ENCODE measurements at places on chromosomes 16 and 17.

DNA sequence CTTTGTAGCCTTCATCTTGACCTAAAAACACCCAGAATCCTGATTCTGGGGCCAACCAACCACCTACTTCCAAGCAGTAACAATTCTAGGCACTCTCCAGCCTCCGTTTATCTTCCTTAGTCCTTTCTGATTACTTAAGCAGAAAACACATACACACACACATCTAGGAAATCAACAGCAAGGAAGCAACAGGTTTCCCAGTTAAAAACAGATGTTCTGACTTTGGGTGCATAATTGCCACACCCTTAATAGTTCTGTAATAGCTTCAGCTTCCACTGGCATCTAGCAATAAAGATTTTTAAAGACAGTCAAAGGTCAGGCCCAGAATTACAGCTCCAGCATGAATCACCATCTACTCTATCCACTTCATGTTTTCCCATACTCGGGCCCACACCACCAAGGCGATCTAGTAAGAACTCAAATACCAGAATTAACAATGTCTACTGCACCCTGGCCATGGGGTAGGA lies 2.6 kb downstream of the ARHGAP17 start:
- DNase-seq: peak; percentile 86

GRCh38 chr16:77603656-77604055 lies 118.7 kb upstream of the NUDT7 start:
- DNase-seq: no peak

- no peak for DNase-seq
These were observed at the start of gene NOXO1 for GRCh38 chr16:1981398-1981836. Gene NOXO1 (minus strand): TSS chr16:1981469. CDS start chr16:1981179, 290 bp downstream.

GRCh38 chr16:67483731-67484525 lies 581 bp upstream of the AGRP start:
- DNase-seq: no peak

- no peak for DNase-seq
These were observed 276.6 kb downstream of the MRTFB start for GRCh38 chr16:14347706-14348105.

GRCh38 chr16:83472776-83473501 lies 334.8 kb upstream of the HSBP1 start:
- DNase-seq: no peak

- no peak for DNase-seq
These were observed 181.8 kb downstream of the C16orf95 start for GRCh38 chr16:87135246-87136030.

DNA sequence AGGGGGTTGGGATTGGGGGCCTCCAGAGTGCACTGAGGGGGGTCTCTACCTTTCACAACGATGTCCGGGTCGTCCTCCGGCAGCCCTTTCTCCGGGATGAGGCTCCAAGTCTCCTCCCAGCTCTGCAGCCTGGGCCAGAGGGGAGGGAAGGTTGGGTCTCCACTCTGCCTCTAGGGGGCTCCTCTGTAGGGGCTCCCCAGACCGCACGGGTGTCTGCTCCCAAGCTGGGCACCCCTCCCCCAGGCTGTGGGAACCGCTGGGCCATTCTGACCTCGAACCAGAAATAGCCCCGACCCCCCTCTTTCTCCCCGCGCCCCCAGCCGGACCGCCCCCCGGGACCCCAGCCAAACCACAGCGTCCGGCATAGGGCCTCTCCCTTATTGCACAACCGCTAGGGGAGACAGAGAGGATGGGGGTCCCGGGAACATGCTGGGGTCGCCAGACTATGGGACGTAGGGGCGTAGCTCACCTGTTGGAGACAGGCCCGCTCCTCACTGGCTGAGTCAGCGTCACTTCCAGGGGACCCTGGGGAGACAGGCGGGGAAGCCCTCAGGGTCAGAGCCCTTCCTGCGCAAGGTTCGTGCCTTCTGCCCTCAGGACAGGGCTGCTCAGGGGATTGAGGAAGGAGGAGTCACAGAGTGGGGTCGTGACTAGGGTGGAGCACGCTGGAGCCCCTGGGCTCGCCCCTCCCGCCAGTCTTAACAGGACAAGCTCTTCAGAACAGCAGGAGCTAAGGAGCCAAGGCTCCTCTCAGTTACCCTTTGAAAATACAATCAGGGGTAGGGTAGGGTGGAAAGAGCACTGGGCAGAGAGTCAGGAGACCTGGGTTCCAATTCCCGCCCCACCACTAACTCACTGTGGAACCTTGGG lies 2.7 kb downstream of the PLEKHH3 start:
- DNase-seq: no peak

- no peak for DNase-seq
These were observed 31.9 kb downstream of the LITAFD start for GRCh38 chr16:8914098-8914497.

DNA sequence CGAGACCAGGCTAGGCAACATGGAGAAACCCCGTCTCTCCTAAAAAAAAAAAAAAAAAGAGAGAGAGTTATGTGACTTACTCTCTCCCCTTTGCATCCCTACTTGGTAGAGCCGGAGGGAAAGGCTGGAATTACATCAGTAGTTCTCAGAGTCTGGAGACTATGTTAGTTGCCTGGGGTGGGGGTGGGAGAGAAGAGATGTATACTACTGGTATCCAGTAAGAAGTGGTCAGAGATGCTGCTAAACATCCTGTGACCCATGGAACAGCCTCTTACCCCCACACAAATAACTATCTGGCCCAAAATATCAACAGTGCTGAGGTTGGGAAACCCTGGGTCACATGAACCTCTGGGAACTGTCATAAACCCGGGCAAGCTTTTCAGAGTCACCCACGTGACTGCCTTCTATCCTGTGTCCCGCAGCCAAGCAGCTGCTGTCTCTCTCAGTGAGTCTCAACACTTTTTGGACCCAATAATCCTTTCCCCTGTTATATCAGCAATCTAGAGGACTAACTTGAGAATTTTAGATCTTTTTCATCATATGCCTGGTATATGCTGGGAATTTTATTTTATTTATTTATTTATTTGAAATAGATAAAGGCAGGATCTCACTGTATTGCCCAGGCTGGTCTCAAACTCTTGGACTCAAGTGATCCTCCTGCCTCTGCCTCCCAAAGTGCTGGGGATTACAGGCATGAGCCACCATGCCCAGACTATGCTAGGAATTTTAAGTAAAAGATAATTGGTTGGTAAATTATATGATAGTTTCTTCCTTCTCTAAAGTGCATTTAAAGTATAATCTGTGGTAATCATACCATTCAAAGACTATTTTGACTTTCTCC lies 8.7 kb downstream of the EIF1 start:
- DNase-seq: peak; percentile 90

- no peak for DNase-seq
These were observed 9.8 kb upstream of the MED9 start for GRCh38 chr17:17467016-17467415.

- DNase-seq: no peak
These were observed 309.4 kb downstream of the SEC14L1 start for GRCh38 chr17:77449908-77450741.

- DNase-seq: no peak
These were observed 1098.4 kb upstream of the EEF2KMT start for GRCh38 chr16:6195966-6196365.

DNA sequence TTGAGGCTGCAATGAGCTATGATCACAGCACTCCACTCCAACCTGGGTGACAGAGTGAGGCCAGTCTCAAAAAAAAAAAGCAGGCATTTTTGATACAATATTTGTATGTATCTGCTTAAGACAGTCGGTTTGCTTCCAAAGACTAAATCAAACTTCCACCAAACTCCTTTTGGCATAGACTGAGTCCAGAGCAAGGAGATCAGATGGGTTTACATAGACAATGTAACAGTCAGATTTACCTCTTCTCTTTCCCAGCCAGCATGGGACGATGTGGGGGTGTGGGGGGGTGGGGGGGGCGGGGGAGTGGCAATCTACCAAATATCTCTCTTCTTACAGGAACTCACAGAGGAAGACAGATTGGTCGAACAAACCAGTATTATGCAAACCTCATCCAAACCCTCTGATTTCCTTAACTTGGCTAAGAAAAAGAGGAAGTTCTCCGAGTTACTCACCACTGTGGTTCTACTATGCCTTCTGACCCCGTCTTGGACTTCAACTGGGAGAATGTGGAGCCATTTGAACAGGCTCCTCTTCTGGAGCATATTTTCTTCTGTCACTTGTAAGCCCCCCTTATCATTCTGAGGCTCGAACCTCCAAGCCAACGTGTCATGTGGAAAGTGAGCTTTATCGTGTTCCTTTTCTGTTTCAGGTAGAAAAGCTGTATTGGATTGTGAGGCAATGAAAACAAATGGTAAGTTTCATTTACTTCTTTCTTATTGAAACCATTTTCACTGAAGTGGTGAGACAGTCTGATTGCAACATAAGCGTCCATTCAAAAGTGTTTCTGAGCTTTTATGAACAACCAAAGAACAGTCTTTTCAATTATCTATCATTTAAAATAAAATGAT lies at the start of gene MILR1:
Gene MILR1, plus strand, starts transcription at position 451 of the 848 bp plus-strand sequence. Its CDS starts 54 bp downstream, at position 505.
- DNase-seq: peak; percentile 99

DNA sequence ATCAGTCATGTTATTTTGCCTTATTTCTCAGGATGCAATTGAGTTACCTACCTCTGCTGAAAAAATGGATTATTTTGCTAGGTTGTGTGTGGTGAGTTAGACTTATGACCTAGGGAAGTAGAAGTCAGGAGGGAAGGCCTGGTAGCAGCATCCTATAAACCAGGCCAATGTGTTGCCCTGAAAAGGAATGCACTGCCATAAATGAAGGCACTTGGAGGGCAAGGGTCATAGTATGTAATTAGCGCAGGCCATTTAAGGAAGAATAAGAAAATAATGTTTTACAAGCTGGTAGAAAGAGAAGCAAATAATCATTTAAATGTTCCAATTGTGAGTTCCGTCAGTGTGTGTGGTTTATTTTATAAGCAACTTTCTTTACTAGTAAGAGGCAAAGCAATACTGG lies 698.8 kb downstream of the KCNJ2 start:
- DNase-seq: no peak

- no peak for DNase-seq
These were observed 3.9 kb upstream of the GNG13 start for GRCh38 chr16:804193-805048.

- DNase-seq: no peak
These were observed 10.5 kb downstream of the GGA2 start for GRCh38 chr16:23499801-23500200.

GRCh38 chr16:48330841-48331192 lies 54.4 kb downstream of the SIAH1 start:
- DNase-seq: peak; percentile 62

DNA sequence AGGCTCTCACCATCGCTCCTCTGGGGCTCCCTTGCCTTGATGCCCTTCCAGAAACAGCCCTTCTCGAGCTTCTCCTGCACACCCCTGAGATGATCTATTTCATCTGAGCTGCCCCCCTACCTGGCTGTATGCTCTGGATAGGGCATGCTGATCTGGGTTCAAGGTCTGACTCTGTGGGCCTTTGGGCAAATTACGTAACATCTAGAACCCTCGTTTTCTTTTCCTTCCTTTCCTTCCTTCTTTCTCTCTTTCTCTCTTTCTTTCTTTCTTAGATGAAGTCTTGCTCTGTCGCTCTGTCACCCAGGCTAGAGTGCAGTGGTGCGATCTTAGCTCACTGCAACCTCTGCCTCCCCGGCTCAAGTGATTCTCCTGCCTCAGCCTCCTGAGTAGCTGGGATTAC lies 20.3 kb downstream of the TNS4 start:
- no peak for DNase-seq

DNA sequence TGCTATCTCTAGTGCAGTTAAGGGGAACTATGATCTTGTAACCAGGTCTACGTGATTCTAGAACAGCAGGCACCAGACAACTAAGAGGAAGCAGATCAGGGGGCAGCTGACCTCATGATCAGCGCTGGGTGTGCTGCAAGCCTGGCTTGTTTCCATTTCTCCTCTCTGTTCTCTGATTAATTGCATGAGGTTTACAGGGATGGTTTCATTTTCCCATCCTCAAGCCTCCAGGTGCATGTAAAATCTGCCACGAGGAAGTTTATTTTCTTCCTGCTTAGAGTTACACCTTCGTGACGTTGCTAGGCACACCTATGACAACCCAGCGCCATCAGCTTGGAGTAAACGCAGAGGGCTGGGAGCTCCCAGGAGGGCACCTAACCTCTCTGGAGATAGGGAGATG lies 4.3 kb upstream of the NUPR1 start:
- DNase-seq: peak; percentile 97

GRCh38 chr17:10920558-10921108 lies 82.7 kb upstream of the PIRT start:
- DNase-seq: no peak

GRCh38 chr17:81442791-81443190 lies 47.5 kb downstream of the BAHCC1 start:
- no peak for DNase-seq

DNA sequence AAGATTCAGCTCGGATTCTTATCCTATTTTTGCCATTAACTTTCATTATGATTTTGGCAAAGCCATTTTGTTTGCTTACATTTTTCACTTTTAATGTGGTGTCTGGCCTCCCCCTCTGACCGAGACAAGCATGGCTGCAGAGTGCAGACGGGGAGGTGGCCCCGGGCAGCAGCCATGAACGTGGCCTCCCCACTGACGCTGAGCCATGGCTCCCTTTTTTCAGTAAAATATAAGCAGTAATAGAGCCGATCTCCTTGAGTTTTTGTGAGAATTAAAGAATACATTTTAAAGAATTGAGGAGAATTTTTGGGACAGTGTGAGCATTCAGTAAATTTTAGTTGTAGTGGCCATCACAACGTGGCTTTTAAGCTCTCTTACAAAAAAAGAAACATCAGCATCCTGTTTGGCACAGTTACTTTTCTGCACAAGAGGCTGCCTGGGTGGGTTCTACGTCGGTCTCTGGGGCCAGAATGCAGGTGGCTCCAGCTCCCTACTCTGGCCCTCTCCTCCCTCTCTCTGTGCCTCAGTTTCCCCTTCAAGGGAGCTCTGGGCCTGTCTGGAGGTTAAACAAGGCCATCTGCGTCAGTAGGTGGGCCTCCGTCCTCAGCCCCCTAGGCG lies 68.8 kb upstream of the ZNF750 start:
- DNase-seq: no peak

GRCh38 chr17:32583053-32583452 lies 96.3 kb downstream of the CDK5R1 start:
- no peak for DNase-seq

DNA sequence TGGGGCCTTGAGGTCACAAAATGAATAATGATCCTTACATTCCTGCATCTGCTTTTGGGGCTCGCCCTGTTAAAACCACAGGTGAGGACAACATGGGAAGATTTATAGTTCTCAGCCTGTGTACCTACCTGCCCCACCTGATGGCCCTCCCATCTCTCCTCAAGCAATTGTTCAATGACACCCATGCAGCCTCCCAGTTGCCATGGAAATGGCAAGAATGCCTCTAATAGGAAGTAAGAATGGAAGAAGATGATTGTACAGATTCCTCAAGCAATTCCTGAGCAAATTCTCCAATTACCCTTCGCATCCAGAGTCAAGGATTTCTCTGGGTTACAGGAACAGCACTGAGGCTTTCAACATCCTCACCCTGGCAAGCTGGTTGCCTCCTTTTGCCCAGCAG lies 78.6 kb upstream of the CCL2 start:
- no peak for DNase-seq

DNA sequence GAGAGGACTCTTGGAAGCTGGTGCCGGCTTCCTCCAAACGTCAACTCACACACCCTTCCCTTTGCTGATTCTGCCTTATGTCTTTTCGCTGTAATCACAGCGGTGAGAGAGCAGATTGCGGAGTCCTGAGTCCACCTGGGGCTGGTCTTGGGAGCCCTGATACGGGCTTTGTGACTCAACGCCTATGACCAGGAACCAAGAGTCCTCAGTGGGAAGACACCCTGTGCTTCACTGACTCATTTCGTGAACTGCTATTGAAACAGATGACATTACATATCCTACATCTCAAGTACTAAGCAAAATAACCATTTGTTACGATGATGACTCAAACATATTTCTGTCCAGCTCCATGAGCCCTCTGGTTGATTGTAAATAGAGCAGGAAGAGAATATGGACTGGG lies 90.7 kb upstream of the CREBBP start:
- DNase-seq: peak; percentile 56
